Activated CD8-positive, alpha-beta memory T cell treated with anti-CD3 and anti-CD28 coated beads, Interleukin-2, amount 50 U/mL, for 48 hours (primary cell): ENCODE measurements at places on chromosomes 5 and 9.

DNA sequence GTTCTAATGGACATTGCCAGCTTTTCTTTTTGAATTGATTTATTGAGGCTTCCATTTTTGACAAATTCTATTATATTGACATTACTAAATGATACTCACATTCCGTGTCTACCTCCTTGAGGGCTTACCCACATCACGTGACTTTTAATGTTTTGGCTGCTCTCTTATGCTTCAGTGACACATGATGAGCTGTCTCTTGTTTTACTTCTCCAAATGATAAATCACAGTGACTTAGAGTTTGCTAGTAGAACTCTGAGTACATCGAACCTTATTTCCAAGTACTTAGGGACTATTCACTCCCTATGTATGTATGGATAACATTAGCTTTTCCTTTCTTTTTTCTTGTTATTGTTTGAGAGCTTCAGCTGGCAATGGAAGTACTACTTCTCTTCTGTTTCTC is 169.8 kb upstream of the KCNN2 start:
- no peak for DNase-seq

GRCh38 chr5:43638546-43638945 is 35.6 kb downstream of the NNT start:
- no peak for DNase-seq

- no peak for DNase-seq
These were observed 66.7 kb upstream of the ADRA1B start for GRCh38 chr5:159849437-159850083.

DNA sequence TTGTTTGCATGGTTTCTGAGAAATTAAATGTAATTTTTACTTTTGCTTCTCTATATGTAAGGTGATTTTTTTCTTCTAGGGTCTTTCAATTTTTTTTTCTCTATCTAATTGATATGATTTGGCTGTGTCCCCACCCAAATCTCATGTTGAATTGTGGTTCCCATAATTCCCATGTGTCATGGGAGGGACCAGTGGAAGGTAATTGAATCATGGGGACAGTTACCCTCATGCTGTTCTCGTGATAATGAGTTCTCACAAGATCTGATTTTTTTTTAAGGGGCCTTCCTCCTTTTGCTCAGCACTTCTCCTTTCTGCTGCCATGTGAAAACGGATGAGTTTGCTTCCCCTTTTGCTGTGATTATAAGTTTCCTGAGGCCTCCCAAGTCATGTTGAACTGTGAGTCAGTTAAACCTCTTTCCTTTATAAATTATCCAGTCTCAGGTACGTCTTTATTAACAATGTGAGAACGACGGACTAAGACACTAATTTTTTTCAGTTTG is 150.8 kb downstream of the MTRR start:
- no peak for DNase-seq

DNA sequence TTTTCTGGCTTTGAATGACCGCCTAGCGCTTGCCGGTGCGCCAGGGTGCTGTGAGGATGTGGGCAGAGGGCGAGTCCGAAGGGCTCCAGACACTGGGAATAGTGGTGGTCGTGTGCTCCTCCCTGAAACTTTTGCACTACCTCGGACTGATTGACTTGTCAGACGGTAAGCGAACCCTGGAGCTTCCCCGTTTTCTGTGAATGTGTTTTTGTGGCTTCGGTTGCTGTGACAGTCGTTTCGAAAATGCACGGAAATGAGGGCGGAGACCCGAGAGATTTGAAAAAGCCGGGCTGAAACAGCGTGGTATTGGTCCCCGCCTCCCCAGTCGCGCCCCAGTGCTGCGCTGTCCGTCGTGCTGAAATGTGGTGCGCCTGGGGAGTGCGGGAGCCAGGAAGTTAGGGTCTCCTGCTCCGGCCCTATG is 102.5 kb upstream of the GABRP start:
- DNase-seq: peak; percentile 60
